Sigmoid colon (tissue), 7 donors: ENCODE measurements at places on chromosomes 4 and X.

DNA sequence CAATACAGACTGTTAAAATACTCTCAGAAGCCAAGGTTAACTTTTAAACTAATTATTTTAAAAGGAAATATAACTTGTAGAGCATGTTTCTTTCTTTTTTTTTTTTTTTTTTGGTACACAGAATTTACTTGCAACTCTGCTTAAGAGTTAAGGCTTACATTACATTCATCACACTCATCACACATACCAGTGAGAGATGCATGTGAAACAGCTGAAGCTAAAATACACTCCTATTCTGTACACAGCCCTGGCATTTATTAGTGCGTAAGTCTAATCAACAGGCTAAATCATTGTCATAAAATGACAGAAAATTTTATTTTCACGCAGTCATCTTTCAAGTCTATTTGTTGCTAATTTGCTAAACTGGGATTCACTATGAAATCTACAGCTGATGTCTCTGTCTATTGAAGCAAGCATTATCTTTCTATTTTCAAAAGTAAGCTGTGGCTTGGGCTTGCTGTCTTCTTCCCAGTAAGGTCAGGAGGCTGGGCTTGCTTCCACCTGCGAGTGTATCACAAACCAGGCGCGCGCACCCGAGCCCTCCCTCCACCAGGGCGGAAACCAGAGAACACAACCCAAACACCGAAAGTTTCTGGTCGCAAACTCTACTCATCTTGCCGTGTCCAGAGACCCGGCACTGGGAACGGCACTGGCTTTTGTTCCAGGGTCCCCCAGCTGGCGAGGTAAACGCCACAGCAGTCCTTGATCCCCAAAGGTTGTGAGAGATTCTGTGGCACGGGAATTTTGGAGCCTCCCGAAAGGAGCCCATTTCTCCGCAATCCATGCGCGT is 3.9 kb downstream of the MAML3 start:
- DNase-seq = peak; percentile 91

DNA sequence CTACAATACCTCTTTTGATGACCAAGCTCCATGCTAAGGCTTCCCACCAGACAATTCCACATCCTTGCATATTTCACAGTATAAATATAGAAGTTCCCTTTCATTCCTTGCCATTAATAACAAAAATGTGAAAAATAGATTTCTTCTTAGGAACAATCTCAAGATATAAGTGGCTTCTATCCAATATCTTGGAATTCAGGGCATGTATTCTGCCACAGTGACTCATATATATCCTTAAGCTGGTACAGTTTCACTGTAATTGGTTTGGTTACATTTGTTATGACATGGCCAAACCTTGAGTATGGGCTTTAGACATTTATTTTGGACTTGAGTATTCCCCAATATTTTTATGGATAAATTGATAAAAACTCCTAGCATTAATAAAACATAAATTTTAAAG is 181.7 kb upstream of the DDX53 start:
- no peak for DNase-seq

DNA sequence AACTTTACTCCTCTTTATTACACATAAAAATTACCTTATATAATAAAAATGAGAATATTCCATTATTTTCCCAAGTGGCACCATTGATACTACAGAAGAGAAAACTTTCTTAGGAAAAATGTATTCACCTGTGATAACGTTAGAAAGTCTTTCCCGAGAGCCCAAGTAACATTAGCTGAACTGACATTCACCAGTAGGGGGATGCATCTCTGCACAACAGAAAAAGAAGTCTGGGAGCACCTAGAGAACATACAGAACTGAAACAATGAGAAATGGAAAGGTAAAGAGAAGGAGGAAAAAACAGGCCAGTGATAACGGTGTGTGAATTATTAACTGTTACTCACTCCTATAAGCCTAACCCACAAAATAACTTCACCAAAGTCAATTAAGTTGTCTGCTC is 423.3 kb downstream of the CENPC start:
- DNase-seq = no peak

DNA sequence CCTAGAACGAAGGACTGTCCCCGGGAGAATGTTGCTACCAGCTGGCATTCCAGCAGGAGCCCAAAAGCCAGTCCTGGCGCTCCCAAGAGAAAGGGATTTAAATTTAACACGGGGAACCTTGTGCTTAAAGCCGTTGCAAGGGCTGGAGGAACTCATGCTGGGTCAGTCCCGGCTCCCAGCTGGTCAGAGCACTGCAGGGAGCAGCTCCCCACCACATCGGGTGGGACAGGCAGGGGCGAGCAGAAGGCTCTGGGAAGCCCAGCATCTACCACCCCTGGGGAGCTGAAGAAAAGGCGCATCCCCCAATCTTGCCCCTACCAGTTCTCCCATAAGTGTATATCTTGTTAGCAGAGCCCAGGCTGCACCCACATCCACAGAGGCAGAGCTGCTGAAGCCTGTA is 15.7 kb downstream of the CFAP99 start:
- no peak for DNase-seq

- no peak for DNase-seq
Measured at GRCh38 chrX:39672405-39672804, 425.4 kb downstream of the BCOR start.

- DNase-seq = no peak
Measured at GRCh38 chr4:40687676-40688389, 58.2 kb upstream of the RBM47 start.

GRCh38 chr4:155514628-155515027 is 137.9 kb upstream of the MAP9 start:
- DNase-seq = no peak

DNA sequence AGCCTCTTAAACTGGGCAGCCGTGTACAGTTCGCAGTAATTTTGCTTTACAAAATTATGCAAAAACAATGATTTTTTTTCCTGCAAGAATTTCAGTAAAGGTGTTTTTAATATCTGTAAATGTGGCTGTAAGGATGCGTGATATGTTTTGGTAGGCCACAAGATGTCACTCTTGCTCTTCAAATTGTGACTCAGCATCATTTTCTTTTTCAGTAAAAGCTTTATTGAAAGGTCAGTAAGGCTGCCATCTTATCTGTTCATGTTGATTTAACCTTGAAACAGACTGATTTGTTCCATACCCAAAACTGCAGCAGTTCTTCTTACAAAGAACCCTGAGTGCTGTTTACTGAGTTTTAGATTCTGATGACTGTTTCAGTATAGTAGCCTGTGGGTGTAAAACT is 39.9 kb downstream of the TXLNG start:
- DNase-seq = no peak
